ENCODE measurements at places on chromosomes 6 and 20.
A peak's percentile ranks its signal among the peaks of the same experiment; 100 is the strongest.

DNA sequence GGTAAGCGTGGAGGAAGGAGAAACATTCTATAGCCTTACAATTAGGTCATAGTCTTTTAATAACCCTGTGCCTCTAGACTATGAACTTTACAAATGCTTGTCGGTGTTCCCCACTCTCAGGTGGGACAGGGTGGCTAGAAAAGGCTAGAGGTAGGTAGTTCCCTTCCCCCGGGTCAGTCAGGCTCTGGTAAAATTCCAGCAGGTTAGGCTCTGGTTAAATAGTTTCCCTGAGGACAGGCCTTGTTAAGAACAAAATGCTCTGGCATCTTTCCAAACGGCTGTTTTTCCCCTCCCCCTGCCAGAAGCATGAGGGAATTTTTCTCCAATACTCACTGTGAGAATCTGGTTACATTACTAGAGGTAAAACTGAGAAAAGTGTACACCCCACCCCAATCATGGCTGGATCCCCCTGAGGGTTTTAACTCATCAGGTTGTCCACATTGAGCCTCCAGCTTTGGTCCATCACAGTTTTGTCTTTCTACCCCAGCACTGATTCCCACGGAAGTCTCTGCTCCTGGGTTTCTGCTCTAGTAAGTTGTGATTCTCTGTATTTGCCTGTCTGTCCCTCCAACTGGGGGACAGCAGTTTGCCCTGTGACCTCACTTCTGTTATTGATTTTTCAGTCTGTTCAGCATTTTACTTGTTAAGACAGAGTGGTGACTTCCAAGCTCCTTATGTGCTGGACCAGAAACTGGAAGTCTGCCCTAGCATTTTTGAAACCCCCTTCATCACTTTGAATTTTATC, 84.7 kb upstream of the ADGRF1 start:
- DNase-seq, result no peak

DNA sequence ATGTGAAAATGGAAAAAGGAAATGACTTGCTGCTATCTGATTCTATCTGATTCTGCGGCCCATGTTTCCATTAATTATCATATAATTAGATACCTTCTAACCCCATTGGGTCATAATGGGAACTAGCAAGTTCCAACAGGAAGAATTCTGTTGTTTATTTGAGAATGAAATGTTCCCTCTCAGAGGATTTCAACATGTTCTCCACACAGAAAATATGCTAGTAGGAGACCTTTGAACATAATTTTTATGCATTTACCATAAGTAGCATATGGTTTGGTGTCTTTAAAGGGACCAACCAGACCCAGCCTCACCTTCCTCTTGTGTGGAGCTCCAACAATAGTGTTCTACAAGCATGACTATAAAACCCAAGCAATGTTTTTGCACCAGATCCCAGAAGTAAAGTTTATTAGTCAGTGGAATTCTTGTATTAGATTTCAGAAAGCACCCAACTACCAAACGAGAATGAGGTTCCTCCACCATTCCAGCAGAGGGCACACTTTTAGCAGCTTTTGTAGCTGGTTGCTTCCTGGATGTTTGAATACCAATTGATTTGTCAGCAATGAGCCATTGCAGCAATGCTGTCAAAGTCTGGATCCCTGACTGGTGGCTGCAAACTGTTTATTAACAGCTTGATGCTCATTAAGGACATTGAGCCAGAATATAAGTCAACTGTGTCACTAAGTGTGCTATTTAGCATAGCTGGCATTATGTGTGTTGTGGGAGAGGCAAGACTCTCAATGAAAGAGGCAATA, 143.6 kb upstream of the GJE1 start:
- DNase-seq, result no peak

DNA sequence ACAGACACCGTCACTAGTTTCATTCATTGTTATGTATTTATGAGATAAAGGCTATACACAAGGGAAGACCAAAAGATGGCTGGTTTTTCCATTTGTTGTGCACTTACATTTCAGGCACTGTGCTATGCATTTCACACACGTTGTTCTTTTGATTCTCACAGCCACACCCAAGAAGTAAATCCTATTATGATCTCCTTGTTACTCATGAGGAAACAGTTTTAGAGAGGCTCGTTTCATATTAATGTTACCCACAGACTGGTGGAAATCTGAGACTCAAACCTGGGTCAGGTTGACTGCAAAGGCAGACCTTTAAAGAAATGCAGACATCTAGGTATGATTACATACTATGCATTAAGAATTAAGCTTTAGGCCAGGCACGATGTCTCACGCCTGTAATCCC, 34.9 kb downstream of the SHLD1 start:
- no peak for DNase-seq

DNA sequence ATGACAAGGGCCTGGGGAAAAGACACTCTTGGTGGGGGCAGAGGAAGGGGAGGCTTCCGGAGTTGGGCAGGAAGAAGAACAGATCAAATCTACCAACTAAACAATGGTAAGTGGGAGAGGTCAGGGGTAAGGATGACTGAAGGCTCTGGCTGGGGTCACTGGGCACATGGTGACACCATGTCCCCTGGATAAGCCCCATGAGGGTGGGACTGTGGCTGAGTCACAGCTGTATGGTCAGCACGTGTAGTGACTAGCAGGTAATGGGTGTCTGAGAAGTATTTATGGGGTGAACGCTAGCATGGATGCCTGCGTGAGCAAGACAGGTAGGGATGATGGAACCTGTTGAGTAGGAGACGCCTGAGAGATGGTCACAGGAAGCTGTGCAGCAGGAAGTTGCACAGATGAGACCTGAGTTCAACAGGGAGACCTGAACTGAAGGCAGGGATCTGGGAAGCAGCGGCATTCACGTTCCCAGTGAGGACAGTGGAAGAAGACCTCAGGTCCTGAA, 64.5 kb upstream of the SNX9 start:
- no peak for DNase-seq

DNA sequence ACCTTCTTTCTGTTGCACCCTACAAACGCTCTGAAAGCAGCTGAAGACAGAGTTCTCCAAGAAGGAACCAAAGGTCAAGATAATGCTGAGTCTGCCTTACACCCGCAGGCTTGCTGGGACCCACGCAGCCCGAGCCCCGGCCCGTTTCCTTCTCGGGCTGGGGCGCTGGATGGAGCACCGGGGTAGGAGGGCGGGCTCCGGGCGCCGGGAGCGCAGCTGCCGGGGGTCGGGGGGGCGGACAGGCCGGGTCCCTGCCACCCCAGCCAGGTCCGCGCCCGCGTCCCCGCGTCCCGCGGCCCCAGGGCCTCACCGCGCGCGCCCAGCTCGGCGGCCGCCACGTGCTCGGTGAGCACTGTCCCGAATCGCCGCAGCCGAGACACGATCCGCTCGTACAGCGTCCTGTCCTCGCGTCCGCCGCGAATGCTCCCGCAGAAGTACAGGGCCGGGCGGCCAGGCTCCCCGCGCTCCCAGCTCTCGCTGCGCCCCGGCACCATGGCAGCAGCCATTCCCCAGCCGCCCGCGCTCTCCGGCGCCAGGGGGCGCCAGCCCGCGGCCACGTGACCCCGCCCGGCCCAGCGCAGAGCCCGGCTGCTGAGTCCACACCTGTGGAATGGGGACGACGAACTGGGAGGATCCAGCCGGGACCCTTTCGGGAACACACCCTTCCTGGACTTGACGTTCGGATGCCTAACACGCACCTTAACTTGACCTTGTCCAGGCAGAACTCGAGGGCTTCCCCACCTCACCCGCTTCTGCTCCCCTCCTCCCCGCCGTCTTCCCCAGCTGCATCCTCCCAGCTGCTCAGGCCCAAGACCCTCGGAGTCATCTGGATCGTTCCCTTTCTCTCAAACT, at the start of gene DNPH1:
DNPH1 (minus strand) TSS at position 531 of the 852 bp plus-strand sequence; CDS start at position 506, 25 bp downstream.
- DNase-seq, result peak; percentile 76

DNA sequence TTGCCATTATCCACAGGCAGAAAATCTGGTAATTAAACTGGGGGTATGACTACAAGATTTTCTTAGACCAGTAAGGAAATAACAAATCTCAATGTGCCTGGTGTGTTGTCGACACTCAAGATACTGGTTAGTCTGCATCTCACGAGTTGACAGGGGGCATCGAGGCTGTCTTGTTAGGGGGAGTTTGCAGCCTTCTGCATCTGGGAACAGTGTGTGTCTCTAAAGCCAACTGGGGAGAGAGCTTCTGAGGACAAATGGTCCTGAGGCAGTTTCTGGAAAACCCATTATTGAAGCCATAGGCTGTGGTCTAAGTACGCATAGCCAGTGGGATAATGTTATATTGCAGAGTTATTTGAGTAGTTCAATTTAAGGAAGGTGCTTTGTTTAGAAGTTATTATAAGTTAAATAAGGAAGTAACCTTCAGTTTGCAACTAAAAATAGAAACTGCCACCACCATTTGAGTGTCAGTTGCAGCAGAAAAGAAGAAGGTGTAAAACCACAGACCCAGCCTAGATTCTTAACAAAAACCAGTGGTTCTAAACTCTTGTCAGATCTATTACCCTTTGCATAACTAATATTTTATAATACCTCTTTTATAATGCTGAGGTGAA, 15.4 kb upstream of the MAPK13 start:
- DNase-seq, result no peak

GRCh38 chr20:23309781-23310180, 40.8 kb upstream of the NXT1 start:
- no peak for DNase-seq

GRCh38 chr20:22569353-22569752, 15.0 kb downstream of the FOXA2 start:
- no peak for DNase-seq

DNA sequence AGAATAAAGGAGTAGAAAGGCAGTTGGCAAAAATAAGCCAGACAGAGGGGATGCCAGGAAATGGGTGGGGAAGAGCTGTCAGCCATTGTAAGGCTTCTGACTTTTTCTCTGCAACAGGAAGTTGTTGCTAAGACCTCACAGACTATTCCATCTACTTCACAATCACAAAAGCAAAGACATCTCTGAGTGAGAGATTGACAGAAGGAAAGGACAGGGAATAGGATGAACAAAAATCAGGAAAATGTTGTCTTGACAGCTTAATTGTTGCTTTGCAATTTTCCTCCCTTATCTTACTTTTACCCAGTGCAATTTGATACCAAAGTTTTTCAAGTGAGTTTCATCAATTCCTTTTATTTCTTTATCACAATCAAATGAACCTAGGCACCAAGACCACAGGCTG, 291.2 kb downstream of the CBLN4 start:
- DNase-seq, result no peak

GRCh38 chr6:40695750-40696415, 108.7 kb upstream of the LRFN2 start:
- no peak for DNase-seq

GRCh38 chr6:29710281-29710941, 12.8 kb upstream of the HLA-F start:
- no peak for DNase-seq

DNA sequence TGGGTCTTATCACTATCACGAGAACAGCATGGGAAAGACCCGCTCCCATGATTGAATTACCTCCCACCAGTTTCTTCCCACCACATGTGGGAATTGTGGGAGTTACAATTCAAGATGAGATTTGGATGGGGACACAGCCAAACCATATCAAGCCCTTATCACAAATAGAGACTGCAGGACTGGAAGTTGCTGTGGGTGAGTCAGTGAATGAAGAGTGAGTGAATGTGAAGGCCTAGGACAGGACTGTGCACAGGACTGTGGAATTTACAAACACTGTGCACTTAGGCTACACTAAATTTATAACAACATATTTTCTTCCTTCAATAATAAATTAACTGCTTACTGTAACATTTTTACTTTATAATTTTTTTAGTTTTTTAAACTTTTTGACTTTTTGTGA, 30.2 kb upstream of the BCAS1 start:
- no peak for DNase-seq

DNA sequence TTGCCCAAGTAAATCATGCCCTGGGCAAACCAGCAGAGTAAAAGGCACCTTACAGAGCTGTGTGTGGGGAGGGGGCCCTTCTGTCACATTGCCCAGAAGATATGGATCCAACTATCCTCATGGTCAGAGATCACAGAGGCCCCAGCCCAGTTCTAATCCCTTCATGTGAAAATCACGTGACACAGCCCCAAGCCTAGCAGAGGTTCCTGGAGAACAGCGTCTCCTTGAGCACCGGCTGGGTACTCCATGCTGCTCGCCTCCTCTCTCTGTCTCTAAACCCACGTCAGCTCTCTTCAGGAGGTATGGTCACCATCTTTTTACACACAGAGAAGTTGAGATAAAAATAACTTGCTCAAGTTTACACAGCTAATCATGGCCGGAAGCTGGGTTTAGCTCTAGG, 230.2 kb downstream of the ANKRD60 start:
- DNase-seq, result no peak

- peak; percentile 90 for DNase-seq
Observed at GRCh38 chr20:34876406-34877282, at the start of gene ACSS2. Gene ACSS2, plus strand, starts transcription at chr20:34876612. Its CDS starts 34 bp downstream, at chr20:34876646.

DNA sequence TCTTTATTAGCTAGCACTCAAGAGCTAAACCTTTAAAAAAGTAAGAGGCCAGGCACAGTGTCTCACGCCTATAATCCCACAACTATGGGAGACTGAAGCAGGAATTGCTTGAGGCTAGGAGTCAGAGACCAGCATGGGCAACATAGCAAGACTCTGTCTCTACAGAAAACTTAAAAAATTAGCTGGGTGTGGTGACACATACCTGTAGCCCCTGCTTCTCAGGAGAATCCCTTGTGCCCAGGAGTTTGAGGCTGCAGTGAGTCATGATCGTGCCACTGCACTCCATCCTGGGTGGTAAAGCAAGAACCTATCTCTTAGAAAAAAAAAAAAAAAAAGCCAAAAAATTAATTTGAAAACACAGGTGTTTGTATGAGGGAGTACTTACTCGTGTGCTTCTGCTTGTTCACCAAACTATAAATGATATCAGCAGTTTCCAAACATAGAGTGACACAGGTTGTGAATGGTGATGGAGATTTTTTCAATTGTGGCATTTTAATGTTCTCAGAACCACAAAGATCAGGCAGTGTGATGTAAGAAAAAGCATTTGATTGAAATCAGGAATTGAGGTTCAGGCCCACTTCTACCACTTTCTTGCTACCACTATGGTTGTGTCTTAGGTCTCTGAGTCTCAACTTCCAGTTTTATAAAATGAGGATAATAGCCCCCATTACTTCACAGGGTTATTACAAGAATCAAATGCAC, 104.9 kb downstream of the FOXO3 start:
- DNase-seq, result no peak

DNA sequence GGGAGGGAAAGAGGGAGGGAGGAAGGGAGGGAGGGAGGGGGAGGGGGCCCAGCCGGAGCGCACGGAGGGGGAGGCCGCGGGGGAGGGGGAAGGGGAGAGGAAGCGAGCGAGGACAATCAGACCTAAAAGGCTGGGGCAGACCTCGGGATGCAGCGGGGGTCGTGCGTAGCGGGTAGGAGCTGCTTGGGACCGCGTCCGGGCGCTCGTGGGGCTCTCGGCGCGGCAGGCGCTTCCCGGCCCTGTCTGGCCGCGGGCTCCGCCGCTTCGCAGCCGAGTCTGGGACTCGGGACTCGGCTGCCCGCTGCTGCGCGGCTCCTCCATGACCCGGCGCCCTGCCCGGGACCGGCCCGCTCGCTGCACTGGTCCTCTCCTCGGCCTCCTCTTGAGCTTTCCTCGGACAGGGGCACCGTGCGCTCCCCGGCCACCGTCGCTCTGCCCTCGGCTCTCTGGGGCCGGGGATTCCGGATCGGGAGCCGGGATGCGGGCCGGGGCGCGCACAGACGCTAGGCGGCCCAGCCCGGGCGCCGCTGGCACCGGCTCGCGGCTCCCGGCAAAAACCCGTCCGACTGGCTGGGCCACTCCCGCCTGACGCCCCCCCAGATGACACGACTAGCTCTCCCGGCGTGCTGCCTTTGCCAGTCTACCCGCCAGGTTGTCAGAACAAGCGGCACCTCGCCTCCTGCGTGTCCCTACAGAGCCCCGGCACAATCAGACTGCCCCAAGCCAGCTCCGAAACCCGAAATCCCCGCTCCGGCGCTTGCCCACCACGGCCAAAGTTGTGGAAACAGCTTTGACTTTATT, 2.2 kb downstream of the TFAP2A start:
- no peak for DNase-seq

- no peak for DNase-seq
Observed at GRCh38 chr6:130765181-130765727, 62.0 kb upstream of the SMLR1 start.
